ENCODE measurements at places on chromosomes 4 and X.
A peak's percentile ranks its signal among the peaks of the same experiment; 100 is the strongest.

GRCh38 chr4:61359301-61359700 is 159.2 kb downstream of the ADGRL3 start:
- DNase-seq: no peak

- no peak for DNase-seq
Observed at GRCh38 chrX:37420756-37421155, 71.6 kb downstream of the PRRG1 start.

- DNase-seq: peak; percentile 41
Observed at GRCh38 chr4:78654807-78655206, 103.2 kb downstream of the ANXA3 start.

DNA sequence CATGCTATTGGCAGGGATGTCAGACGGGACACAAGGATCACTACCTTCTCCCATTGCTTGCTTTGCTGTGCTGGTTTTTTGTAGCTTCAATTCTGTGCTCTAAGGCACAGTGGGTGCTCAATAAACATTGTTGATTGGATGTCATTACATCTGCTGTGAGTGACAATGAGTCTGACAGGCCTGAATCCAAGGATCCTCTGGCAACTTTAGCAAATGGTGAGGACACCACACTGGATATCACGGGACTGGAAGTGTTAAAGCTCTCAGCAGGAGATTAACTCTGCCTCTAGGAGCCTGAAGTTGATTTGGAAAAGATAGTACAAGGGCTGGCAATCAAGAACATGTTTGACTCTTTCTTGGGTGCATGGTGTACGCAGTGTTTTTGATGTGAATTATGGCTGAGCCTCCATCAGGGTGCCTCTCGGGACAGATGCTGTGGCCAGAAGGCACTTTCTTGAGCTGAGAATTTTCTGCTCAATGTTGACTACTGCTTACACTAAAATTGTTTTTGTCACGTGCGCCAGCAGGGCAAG is 217.9 kb downstream of the ARAP2 start:
- no peak for DNase-seq

DNA sequence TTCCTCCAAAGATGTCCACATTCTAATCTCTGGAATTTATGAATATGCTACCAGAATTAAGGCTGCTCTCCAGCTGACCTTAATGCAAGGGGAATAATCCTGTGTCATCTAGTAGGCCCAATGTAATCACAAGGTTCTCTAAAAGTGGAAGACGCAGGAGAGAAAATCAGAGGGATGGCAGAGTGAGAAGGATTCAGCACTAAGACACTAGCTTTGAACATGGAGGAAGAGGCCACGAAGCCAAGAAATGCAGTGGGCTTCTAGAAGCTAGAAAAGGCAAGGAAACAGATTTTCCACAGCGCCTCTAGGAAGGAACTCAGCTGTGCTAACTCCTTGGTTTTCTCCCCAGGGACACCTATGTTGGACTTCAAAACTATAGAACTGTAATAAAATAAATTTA is 240.7 kb upstream of the TRAM1L1 start:
- DNase-seq: no peak

GRCh38 chrX:20412871-20413486 is 146.3 kb upstream of the RPS6KA3 start:
- DNase-seq: no peak

DNA sequence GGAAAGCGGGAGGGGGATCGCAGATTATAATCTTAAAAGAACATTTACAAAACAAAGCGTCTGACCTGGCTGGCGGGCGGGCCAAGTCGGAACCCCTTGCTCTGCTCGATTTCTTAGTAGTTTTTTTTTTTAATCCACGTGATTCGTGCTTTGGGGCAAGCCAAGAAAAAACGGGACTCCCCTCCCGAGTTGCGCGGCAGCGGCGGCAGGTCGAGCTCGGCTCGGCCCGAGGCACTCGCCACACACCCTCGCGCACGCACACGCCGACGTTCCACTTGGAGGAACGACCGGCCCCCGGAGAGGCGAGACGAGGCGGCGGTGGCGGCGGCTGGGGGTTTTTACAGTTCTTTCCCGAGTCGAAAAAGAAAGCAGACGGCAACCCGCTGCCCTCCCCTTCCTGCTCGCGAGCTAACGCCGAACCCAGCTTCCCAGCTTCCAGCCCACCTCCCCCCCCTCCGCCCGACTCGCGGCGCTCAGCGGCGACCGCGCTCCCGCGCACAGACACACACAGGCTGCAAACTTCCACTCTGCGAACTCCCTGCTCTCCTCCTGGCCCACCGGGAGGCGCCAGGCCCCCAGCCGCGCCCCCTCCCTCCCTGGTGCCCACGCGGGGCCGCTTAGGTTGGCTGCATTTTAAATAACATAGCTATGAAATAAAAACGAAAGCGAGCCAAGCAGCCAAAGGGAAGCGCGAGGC is 1.2 kb downstream of the BCOR start:
- peak; percentile 27 for DNase-seq

DNA sequence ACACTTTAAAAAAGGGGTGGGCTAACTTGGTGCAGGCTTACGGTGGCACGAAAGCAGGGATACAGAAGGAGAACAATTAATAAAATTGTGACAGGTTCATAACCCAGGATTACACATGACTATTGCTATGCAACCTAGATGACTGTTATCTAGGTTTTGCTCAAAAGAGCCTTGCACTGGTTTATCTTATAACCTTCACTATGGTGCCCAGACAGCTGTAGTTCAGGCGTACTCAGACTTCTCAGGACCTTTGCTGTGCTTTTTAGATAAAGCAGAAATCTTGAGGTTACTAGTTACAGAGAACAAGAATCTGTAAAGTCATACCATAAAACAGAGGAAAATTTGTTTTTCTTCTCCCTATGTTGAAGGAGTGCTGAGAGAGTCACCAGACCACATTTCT is 44.4 kb downstream of the UGT2A3 start:
- DNase-seq: no peak

DNA sequence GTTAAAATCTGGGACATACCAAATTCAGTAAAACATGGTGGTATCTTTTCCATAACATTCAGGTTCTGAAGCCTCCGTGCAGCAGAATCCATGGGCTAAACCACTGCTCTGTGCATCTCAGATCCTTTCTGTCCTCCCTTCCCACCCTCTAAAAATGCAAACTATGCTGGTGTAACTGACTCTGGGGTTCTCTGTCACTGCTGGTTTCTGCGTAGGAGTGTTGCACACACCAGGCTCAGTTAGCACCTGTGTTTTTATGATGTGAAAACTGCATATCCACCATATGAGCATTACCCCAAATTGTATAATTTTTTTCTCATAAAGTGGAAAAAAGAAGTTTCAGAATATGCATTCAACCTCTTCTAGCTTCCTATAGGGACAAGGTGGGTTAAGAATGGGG is 22.4 kb upstream of the IL21 start:
- DNase-seq: no peak

GRCh38 chrX:103398421-103398864 is 22.1 kb downstream of the BEX3 start:
- DNase-seq: peak; percentile 87

DNA sequence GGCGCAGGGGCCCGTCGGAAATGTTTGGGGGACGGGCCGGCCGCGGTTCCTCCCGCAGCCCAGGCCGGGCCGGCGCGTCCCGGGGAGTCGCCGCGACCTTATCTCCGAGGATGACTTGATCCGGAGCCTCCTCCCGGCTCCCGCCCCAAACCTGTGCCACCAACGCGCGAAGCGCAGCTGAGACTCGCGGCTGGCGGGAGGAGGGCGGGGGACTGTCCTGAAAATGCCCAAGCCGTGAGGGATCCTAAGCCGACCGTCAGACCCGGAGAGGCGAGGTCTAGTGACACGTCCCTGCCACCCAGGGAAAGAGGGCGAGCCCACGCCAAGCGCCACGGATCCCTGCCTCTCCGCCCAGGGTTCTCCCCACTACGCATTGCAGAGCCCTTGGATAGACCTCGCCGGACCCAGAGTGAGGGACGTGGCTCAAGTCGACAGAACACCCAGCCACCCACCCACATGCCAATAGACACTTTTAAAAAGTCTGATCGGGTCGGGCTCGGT is 26.9 kb downstream of the UTP14A start:
- DNase-seq: no peak

DNA sequence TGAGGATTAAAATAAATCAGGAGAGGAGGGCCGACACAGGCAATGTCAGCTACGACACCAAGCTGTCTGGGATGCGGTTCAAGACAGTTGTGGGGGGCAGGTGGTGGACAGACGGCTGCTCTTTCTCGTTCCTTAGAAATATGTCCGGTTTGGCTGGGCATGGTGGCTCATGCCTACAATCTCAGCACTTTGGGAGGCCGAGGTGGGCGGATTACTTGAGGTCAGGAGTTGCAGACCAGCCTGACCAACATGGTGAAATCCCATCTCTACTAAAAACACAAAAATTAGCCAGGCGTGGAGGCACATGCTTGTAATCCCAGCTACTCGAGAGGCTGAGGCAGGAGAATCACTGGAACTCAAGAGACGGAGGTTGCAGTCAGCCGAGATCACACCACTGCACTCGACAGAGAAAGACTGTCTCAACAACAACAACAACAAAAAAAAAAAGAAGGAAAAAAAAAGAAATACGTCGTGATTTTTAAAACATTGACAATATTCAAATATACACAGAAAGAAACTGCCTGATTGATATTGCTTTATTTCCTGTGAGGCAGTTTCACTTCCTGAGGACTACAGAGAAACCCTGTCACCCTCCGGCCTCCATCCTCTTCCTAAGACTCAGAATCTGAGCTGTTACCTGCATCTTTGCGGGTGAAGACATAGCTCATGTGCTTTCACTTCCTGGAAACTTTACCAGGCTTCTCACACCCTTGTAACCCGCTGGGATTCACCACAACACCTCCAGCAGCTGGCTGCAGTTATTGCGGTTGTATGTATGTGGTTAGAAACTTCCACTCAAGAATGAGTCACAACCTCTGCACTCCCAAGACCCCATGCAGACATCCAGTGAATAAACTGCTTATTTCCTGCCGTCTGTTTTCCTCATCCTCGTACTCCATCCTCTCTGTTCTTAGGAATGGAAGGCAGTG is 63.8 kb upstream of the STS start:
- DNase-seq: peak; percentile 89

DNA sequence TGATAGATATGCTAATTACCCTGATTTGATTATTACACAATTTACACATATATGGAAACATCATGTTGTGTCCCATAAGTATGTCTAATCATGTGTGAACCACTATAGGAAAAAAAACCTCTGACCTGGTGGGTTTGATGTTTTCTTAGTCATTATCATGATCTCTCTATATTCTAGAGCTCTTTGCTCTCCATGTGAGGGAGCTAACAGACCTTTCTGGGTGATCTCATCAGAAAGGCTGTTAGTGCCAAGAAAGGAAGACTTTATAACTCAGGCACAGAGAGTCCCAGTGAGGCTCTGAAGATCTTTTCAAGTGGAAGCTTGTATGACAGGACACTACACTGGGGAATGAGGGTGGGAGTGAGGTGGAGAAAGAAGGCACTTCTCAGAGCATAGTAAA is 527.7 kb upstream of the MAGEB2 start:
- DNase-seq: peak; percentile 55

GRCh38 chrX:119541188-119541587 is 24.0 kb downstream of the STEEP1 start:
- DNase-seq: peak; percentile 75

- DNase-seq: peak; percentile 11
Observed at GRCh38 chrX:39967348-39967747, 130.4 kb downstream of the BCOR start.

DNA sequence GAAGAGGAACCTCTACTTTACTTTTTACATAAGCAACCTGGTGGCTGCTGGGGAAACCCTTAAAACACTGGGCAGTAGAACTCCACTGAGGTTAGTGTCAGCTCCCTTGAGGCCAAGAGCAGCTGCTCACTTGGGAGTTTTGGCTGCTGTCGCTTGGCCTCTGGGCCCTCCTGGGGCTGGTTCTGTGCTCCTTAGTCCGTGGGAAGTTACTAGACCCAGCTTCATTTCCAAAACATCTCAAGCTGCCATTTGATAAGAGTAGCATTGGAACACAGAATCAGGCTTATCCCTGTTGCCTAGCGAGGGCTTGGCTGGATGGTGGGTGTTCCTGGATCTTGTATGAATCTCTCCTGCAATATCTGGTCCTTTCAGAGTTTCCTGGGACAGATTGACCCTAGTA is 26.1 kb downstream of the RNF4 start:
- no peak for DNase-seq

- DNase-seq: no peak
Observed at GRCh38 chr4:163582703-163583102, 88.2 kb downstream of the TMA16 start.

DNA sequence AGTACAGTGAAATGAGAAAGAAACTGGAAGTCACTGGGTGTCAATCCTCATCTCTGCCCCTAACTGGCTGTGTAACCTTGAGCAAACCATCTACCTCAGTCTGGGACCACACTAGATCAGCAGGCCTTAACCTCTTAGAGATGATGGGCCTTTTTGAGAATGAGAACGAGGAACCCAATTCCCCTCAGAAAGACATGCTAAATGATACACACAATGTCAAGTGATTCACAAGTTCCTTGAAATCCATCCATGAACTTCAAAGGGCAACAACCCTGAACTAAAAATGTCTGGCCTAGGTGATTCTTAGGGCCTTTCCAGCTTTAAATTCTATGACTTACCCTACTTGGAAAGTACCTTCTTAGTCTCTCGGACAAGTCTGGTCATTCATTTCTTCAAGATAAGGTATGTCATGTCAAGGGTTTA is 47.4 kb downstream of the ACSL4 start:
- DNase-seq: no peak

GRCh38 chr4:124118061-124118460 is 594.5 kb downstream of the ANKRD50 start:
- no peak for DNase-seq

Measured in HCEC 1CT (cell line).